Left ventricle myocardium superior (tissue), 1 donor: ENCODE measurements at places on chromosomes 4 and X.
A peak's percentile ranks its signal among the peaks of the same experiment; 100 is the strongest.

DNA sequence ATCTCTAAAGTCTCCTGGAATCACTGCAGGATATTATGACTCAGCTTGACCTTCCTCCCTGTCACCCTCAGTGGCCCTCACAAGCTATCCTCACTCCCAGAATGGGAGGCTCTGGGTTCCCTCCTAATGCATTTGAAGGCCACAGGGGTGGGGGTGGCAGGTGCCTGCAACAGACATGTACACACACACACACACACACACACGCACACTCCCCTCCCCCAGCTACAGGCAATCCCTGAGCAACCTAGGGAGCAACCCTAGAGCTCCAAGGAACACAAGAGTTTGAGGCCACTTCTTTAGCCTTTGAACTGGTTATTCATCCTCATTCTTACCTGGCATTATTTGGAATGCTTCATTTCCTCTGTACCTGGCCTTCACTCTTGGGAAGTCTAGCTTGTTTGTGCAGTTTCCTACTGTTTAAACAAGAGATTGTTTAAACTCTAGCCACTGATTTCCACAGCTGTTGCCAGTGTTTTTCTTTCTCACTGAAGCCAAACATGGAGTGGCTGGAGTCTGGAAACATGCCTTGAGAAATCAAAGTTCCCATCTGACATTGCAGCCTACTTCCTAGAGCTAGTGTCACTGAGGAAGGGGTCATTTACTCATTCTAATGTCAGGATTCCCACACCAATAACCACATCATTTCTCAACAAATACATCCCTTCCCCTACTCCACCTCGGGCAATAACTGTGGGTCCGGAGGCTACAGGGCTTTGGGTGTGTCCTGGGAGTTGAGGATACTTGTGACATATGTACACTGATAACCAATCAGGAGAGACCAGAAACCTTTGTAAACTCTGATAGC, 37.7 kb downstream of the MAOA start:
- DNase-seq = no peak

- no peak for DNase-seq
Measured at GRCh38 chr4:90226734-90227133, 99.5 kb downstream of the CCSER1 start.

DNA sequence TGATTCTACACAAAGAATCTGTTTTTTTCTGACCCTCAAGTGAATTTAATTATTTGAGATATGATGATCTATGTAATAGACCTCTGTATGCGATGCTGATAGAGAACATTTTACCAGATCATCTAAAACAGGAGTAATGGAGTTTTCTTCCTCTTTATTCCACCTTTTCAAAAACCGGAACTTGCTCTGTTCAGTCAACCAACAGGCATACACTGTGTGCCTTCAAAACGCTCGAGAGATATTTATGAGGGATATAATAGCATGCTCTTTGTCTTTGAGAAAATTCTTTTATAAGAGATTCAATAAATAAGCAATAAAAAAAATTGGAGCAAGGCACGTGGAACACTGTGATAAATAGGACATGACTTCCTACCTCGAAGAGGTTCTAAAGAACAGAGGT, 2.0 kb downstream of the NYX start:
- DNase-seq = no peak

DNA sequence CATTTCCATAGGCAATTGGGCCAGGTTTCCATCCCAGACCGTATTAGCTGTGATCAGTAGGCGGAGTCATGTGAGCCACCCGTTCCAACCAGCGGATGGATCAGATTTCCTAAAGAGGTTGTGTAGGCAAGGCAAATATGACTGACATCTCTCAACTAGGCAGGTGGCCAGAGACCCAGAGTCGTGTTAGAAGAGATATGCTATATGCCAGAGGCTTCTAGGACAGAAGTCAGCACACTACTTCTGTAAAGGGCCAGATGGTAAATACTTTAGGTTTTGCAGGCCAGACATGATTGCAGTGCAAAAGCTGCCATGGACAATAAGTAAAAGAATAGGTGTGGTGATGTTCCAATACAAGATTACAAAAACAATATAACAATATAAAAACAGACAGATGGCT, 788.4 kb downstream of the RPA4 start:
- no peak for DNase-seq

- no peak for DNase-seq
Measured at GRCh38 chr4:89119836-89120235, 8.5 kb downstream of the TIGD2 start.

DNA sequence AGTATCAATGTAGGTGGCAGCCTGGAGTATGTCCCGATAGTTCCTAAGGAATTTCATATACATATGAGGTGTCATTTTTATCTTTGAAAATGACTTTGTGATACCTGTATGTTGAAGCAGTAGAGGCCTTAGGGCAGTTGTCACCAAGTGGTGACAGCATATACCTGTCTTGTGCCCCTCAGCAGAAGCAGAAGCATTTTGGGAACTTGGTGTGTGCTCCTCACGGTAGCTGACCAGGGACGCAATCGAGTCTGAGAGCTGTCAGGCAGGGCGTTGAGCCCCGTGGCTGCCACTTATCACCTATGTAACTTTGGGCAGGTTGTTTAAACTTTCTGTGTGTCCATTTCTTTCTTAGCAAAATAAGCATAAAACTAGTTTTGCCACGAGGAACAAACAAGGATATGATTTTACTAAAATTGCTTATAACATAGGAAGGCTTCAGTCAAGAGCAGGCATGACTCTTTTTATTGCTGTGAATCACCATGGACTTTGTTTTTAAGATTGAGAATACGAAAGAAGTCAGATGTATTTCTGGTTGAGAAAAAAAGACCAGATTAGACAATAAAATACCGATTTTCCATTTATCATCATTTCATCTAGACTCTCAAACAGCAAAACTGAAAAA, 161.5 kb downstream of the CPE start:
- DNase-seq = no peak

DNA sequence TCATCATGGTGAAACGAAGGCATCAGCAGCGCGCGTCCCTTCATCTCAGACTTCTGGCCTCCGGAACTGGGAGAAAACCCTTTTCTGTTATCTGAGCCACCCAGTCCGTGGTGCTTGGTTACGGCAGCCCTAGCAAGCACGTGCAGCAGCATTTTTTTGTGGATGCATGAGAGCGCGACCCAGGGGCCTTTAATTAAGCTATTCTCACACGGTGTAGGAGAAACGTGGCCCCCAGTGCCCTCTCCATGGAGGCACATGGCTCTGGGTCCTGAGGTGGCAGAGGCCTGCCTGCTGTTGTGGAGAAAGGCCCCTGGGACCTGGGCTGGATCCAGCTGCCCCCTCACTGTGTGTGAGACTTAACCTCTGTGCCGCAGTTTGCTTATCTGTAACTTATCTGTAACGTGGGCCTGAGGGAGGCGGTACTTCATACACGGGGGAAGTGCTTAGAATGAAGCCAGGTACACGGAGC, 9.5 kb downstream of the CLCN4 start:
- no peak for DNase-seq

DNA sequence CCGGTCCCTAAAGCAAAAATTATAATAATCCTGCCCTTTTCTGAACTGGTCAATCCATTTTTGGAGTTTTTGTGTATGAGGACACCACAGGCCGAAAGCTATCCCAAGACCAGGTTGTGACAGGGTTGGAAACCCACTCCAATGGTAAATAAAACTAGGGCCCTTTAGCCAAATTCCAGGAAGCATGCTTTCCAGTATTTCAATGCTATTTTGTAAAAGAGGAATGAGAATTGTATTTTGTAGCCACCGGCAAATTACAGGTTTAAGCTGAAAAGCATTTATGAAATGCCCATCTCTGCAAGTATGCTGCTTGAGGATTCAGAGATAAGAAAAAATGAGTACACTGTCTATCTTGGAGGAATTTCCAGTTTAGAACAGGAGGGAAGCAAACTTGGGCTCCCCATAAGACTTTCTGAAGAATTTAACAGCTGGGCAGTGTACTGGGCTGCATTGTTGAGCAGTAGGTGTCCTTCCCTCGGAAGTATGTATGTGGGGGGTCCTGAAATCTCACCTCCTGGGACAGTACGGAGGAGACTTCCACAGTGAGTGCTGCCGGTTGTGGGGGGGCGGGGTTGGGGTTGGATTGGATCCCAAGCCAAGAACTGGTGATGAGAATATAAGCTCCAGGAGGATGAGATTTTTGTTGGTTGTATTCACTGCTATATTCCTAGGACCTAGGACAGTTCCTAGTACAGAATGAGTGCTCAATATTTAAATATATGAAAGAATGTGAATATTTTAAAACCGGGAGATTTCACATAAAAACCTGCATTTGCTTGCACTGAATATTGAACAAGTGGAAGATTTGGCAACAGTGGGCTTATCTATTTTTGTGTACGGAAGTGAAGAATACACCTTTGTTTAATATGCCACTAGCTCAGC, 26.8 kb downstream of the OCIAD2 start:
- no peak for DNase-seq

DNA sequence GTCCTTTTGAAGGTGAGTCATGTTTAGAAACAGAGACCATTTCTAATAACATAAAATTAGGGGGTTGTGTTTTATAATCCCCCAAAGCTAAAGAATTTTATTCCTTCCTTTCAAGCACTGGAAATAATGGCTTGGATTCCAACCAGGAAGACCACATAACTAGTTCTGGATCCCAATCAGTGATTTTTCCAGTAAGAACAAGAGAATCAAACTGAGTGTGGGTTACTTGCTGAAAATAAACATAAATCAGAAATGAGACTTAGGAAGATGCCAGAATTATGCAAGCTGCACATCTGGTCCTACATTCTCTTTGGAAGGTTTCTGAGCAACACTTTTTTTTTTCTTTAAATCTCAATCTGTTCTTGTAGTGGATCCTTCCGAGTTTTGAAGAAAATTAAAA, 76.3 kb downstream of the SOWAHB start:
- DNase-seq = no peak

- DNase-seq = no peak
Measured at GRCh38 chr4:76090241-76090691, 15.8 kb downstream of the ART3 start.

GRCh38 chrX:15686818-15687685, 22.4 kb upstream of the CLTRN start:
- no peak for DNase-seq

DNA sequence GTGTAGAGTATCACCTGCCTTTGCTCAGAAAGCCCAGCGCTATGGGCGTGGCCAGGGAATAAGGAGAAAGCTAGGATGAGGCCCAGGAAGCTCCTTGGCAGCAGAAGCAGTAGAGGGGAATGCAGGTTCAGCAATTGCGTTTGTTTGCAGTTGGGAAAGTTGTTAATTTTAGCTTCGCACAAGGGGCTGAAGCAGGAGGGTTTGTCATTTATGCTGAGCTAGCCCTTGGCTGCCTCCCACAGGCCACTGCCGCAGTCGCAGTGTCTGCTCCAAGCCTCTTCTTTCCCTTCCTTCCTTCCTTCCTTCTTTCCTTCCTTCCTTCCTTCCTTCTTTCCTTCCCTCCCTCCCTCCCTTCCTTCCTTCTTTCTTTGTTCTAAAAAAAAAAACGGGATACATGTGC, 21.5 kb downstream of the FRMPD3 start:
- DNase-seq = no peak

DNA sequence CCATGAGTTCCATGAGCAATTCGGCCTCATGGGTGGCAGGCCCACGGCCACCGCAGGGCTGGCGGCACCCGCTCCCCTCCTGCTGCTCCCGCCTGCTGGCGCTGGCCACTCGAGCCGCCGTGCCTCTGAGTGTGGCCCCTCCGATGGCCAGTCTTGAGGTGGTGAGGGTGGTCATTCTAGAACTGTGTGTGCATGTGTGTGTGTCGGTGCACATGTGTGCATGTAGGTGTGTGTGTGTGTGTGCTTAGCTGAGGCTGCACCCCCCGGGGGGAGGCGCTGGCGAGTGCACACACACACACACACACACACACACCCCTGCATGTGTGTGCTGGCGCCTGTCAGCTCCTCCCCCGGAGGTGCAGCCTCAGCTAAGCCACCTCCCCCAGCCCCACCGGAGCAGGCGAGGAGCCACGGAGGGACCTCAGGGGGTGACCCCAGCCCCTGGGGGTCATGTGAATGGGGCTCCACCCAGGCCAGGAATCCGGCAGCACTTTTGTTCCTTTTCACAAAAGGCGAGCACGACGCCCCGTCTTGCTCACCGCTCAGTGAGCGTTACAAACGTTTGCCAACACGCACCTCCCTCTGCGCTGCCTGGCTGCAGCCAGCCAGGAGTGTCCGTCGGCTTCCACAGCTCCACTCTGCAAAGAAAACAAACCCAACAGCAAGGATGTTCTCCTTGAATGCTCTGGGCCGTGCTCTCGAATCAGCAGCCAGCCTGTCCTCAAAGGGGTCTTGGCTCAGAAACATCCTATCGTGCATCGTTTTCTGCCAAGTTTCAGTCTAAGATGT, 29.9 kb downstream of the FGFRL1 start:
- peak; percentile 41 for DNase-seq

- peak; percentile 58 for DNase-seq
Measured at GRCh38 chr4:26753617-26754016, 107.0 kb upstream of the STIM2 start.

- no peak for DNase-seq
Measured at GRCh38 chrX:23871905-23872546, 35.7 kb downstream of the APOO start.

GRCh38 chr4:168021666-168022065, 70.7 kb upstream of the ANXA10 start:
- no peak for DNase-seq

DNA sequence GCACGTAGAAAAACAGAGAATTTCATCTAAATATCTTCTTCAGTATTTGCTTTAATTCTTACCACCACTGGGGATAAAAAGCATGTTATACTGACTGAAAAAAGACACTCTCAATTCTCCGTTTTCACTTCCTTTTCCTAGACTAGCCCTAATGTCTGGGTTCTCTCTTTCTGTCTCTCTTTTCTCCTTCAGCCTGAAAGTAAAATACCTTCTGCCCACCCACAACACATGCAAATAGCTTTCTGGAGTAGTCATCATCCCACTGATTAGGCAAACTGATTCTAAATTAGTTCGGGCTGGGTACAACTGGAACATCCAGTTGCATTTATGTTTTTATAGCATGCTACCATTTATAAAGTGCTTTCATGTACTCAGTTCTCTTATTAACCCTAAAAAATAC, 142.4 kb upstream of the ANKRD50 start:
- DNase-seq = no peak

DNA sequence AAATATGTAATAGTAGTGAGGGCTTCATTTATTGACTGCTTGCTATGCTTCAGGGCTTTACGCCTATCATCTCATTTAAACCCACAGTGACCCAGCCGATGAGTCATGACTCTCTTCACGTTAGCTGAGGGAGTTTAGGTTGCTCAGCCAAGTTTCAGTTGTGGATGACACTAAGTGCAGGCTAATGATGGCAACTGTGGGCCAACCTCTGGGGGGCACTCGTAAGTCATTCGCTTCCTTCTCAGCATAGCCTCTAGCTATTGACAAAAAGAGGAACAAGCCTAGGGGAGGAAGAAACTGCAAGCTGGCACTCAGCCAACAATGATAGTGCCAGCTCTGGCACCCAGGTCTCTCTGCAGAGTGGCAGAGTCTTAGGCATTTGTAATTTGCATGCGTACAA, 325.0 kb downstream of the ARHGAP10 start:
- DNase-seq = peak; percentile 59

DNA sequence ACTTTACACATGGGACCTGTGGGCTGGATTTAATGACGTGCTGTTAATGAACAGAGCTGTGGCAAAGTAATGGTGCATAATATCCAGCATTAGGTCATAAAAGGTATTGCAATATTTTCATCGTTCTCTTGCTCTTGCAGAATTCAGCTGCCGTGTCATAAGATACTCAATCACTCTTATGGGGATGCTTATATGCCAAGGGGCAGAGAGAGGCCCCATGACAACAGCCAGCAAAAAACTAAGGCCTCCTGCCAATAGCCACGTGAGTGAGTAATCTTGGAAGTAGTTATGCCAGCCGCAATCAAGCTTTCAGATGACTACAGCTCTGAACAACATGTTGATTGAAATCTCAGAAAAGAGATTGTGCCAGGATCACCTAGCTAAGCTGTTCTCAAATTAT, 616.9 kb downstream of the FSTL5 start:
- no peak for DNase-seq

GRCh38 chr4:43337707-43338106, 445.2 kb downstream of the GRXCR1 start:
- no peak for DNase-seq
